EH (cell line): ENCODE measurements at places on chromosomes 12 and 14.
A peak's percentile ranks its signal among the peaks of the same experiment; 100 is the strongest.

DNA sequence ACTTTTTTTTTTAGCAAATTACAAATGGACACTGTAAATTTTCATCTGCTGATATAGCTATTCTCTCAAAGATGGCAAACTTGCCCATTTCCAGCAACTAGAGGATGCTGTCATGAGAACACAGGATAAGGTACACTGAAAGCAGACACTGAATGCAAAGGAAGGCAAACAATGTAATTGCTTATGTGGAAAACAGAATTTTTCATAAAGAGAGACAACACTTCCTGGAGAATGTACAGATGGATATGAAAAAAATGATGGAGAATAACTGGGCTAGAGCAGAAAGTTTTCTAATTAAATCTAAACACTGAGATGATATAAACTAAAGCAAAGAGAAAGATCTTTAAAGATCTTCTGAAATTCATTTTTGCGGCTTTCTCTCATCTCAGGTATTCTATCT, 581 bp downstream of the CD69 start:
- DNase-seq = no peak

DNA sequence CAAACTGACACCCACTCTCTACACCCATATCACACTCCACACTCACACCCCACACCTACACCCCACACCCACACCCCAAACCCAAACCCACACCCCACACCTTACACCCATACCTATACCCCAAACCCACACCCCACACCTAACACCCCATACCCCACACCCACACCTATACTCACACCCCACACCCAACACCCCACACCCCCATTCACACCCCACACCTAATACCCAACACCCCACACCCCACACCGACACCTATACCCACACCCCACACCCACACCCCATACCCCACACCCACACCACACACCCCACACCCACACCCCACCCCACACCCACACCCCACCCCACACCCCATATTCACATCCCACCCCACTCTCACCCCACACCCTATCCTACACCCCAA, 38.5 kb downstream of the TMEM120B start:
- no peak for DNase-seq

GRCh38 chr14:24705840-24706239, 71.8 kb upstream of the GZMB start:
- DNase-seq = no peak

DNA sequence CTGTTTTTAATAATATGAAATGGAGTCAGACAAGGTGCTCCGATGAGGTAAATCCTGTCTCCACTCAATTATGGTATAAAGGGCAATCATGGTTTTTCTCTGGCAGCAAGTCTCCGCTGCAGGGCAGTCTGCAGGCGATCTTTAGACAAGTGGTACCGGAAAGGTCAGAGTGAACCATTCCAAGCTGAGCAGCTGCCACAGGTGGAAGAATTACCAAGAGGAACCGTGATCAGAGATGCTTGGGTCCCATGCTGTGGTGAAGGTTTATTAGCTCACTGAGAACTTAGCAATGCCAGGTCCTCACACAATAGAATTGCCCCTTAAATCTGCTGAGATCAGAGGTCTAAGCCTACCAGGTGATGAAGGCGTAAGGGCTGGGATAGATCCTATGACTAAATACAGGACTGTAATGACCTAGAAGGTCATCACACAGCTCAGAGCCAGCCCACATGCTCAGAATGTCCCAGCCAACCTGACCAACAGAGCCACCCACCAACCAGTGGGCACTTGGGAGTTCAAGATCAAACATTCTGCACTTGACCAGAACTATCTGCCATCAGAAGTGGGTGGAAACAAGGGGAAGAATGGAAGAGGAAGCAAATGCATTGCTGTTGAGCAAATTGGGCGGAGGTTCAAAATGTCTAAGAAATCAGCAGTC, 175.2 kb upstream of the BCL2L14 start:
- no peak for DNase-seq

GRCh38 chr14:69149461-69150244, 3.3 kb downstream of the DCAF5 start:
- peak; percentile 38 for DNase-seq

GRCh38 chr14:93132472-93133065, 16.8 kb upstream of the ITPK1 start:
- DNase-seq = peak; percentile 36

GRCh38 chr12:112381406-112381882, 787 bp downstream of the HECTD4 start:
- peak; percentile 33 for DNase-seq

DNA sequence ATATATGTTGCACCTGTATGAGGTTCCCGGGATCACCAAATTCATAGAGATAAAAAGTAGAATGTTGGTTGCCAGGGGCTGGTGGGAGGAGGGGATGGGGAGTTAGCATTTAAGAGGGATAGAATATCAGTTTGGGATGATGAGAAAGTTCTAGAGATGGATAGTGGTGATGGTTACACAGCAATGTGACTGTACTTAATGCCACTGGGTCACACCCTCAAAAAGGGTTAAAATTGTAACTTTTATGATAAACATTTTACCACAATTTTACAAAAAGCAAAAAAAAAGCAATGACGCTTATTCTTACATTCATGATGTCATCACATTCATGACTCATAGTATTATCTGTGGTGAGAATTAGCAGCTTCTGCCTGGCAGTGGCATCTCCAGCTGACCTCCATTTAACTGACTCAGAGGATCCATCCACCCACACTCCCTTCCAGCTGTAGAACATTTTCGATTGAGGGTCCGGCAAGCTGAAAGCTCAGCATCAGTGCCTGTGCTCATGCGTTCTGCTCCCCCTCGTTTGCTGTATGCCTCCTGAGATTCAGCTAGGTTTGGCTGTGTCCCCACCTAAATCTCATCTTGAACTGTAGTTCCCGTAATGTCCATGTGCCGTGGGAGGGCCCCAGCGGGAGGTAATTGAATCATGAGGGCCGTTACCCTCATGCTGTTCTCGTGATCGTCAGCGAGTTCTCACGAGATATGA, 64.8 kb upstream of the TMEM260 start:
- DNase-seq = peak; percentile 24

DNA sequence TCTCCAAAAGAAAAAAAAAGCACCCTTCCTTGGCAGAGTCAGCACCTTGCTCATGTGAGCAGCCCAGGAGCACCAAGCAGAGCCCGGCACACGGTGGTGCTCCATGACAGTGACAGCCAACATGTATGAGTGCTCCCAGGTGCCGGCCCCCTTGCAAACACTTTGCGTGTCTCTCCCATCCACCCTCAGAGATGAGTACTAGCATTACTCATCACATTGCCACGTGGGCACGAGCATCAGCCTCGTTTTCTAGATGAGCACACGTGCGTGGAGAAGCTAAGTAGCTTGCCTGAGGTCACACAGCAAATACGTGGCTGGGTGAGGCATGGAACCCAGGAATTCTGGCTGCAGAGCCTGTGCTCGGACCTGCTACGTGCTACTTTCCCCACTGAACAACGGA, 177.9 kb upstream of the PRMT8 start:
- DNase-seq = peak; percentile 92

GRCh38 chr12:70543444-70543843, 93.8 kb downstream of the PTPRB start:
- DNase-seq = peak; percentile 96

DNA sequence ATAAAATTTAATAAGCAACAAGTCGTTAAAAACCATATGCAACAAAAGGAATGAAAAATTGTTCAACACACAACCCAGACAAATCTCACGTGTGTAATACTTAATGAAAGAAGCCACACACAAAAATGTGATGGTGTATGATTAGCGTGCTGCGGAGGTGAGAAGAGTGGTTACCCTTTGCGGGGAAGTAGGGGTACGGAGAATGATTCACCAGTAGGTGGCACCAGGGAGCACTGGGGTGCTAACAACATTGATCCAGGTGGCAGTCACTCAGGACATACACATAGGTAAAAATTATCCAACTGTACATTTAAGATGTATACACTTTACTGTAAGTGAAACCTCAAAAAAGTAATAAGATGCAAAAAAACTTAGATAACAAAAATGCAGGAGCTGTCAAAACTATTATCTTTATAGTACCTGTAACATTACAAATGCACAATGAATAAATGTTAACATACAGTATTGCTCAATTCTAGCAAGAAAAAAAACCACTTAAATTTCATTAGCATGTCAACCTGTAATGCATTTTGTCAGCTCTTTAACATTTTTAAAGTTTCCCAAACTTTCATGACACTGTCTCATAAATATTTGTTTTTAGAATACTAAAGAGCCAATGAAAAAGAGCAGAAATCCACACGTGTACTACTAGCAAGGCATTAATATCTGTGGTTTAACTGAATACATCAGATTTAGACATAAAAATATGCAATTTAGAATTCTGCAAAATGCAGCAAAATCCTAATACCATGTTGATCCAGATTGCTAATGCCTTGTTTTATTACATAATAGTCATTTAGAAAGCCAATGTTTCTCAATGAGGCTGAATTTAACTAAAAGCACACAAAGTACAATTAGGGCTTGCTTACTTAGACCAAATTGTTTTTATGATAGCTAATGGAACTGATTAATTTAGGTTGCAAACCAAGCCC, 46.7 kb downstream of the TMCC3 start:
- DNase-seq = peak; percentile 11

DNA sequence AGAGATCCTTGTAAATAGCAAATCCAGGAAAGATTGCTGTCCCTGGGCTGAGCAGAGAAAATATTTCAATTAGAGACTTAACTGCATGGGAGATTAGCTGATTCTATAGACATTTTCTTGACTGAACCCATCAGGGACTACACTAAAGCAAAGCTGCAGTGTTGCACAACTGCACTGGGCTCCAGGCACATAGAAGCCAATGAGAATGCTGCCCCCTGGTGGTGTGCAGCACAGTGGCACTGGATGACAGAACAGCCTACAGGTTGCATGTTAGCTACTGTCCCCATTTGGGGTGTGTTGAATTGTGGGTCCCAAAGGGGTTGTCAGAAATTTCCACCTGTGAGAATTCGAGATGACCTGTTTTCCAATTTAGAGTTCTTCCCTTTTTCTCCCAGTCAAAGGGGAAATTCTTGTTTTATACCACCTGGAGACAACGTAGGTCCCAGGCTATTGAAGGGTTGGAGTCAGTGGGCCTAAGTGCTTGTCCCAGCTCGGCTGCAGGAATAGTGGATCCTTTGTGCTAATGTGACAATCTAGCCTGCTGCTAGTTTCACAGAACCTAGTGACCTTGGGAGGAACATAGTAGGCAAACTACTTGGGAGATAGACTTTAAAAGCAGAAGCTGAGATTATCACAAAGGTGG, 114.7 kb downstream of the SLC8A3 start:
- DNase-seq = peak; percentile 66

GRCh38 chr12:126506426-126507182, 1441.4 kb downstream of the AACS start:
- DNase-seq = no peak

- DNase-seq = no peak
Measured at GRCh38 chr12:98691351-98691750, 46.3 kb downstream of the APAF1 start.

- peak; percentile 72 for DNase-seq
Measured at GRCh38 chr12:43292699-43293098, 259.3 kb downstream of the ADAMTS20 start.

DNA sequence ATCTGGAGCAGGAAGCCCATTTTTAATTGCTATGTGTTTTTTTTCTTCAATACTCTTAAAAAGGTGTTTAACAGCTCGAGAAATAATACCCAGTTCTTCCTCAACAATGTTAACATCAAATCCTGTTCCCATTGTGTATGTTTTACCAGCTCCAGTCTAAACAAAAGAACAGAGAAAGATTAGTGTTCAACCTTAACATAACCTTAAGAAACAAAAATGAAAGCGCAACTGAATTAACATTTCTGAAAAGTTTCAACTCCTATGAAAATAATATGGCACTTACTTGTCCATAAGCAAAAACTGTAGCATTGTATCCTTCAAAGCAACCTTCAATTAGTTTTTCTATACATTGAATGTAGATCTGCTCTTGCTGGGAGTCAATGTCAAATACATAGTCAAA, 73.2 kb downstream of the KIF21A start:
- no peak for DNase-seq

DNA sequence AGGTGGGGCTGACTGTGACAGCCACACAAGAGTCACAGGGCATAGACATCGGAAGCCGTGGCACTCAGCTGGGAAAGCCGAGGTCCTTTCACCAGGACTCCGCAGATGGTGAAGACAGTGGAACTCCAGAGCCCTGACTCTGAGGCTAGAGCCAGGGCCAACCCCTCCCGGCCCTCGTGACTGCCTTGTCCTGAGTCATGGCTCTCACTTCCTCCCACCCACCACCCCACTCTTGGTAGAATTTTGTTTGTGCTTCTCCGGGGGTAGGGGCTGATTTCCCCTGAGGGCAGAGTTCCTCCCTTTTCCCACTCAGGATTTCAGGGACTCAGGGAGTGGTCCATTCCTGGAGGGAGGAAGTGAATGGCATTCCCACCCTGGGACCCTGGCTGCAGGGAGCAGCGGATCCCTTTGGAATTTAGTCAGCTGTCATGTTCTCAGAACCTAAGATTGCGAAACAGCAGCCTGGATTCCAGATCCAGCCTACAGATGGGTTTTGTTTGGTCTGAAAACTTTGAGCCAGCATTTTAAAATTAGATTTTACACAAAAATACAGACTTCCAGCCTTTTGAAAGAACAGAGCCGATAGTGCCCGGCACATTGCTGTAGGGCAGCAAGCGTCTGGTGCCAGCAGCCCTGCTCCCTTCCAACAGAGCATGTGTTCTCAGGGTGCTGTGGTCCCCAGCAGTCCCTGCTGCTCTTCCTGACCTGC, 50.7 kb downstream of the TPCN1 start:
- peak; percentile 89 for DNase-seq
